ENCODE measurements at places on chromosomes 1 and 21.

DNA sequence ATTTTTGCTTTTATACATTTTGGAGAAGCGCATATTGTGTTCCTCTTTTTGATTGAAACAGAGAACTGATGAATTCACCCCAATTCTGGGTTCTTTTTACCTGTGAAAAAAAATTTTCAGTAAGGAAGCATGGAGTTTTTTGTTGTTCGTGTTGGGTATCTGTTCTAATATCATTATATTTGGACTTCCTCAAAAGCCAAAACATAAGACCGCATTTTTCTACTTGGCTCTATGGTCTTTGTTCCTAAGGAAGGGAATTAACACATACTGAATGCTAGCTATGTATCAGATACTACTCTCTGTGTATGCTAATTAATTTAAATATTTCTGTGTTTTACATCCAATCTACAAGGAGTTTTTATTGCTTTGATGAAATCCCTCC is 12.9 kb downstream of the EPB41 start:
- DNase-seq = no peak

DNA sequence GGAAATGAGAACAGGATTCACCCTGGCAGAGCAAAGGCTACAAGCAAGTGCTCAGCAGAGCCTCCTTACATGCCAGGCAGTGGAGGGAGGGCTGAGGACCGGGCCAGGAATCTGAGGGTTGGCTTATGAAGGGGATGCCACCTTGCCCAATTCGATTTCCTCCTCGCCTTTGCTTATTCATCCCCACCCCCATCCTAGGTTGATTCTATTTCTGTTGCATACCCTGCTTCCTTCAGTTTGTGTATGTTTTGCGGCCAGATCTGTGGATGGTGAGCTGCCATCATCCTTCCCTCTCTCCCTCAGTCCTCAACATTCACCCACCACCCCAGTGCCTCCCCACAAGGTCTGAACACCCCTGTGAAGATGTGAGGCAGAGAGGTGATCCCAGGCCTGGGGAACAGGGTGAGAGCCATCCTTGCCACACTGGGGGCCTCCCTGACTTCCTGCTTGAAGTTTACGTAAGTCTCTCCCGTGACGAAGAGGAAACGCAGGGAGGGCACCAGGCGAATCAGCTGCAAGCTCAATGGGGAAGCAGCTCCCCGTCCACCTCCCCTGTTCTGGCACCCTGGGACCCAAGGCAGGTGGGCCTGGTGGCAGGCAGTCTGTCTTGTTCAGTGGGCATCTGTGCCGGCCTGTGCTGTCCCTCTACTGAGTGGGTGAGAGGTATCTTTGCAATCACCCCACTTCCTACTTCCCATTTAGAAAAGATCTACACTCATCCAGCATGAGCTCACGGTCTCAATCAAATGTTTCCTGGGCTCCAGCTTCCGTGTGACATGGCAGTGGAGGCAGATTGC is 50.6 kb upstream of the CNTN2 start:
- no peak for DNase-seq

DNA sequence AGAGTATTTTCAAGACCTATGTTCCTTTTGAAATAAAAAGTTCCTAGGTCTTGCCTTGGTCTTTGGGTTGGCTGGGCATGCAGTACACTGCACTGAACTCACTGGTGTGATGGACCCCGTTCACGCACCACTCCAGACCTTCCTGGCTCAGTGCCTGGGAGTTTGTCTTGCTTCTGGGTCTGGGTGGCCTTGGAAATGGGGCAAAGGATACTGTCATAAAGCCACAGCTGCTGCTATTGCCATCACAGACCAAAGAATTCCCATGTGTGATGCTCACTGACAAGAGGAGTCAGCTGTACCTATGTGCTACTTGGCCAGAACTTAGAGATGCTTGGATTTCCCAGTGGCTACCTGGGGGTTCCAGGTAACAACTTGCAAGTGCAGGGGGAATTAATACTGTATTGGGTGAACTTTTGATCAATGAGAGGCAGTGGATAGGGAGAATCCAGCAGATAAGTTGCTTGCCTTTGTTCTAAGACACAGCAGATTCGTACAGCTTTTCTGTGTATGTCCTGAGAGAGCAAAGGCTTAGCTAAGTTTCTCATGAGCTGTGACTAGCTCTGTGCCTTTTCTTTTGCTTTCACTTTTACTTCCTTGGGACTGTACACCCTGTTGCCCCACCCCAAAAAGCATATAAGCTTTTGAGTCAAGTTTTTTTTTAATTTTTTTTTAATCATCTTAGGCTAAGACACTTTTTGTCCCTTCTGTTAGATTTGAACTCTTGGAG is 115.3 kb downstream of the RUNX1 start:
- no peak for DNase-seq

DNA sequence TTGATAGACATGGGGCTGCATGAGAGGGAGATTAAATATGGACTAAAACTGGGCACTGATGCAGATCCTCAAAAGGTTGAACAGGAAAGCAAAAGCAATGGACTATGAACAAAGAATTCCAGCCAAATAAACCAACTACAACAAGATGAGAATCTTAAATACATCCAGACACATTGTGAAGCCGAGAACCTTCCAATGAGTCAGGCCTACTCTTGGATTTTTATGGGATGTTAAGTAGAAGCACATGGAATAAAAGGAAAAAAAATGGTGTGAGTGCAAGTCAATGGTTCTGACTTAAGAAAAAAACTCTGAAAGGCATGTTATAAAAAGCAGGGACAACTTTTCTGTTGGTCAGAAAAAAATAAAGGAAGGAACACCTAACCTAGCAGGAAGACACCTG is 227.2 kb downstream of the DPYD start:
- no peak for DNase-seq

- DNase-seq = peak; percentile 14
These were observed 164.8 kb downstream of the USP25 start for GRCh38 chr21:15894596-15894995.

GRCh38 chr1:112817555-112818373 is 102.6 kb upstream of the PPM1J start:
- DNase-seq = no peak

GRCh38 chr1:170594066-170594626 is 62.2 kb downstream of the GORAB start:
- no peak for DNase-seq

DNA sequence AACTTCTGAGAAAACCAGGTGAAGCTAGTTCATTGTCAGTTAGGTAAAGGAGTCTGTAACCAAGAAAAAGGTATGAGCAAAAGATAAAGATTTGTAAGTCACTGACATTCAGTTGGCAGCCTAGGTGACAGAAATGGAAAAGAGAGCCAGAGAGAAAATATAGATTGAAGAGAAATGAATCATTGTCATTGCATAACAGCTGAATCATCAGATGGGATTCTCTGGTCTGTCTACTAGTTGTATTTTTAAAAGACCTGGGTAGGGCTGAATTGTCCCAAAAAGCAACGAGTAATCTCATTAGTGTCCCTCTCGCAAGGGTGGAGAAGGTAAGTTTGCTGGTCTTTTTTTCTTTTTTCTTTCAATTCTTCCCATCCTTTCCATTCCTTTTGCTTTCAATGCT is 36.6 kb downstream of the PTGS2 start:
- no peak for DNase-seq

DNA sequence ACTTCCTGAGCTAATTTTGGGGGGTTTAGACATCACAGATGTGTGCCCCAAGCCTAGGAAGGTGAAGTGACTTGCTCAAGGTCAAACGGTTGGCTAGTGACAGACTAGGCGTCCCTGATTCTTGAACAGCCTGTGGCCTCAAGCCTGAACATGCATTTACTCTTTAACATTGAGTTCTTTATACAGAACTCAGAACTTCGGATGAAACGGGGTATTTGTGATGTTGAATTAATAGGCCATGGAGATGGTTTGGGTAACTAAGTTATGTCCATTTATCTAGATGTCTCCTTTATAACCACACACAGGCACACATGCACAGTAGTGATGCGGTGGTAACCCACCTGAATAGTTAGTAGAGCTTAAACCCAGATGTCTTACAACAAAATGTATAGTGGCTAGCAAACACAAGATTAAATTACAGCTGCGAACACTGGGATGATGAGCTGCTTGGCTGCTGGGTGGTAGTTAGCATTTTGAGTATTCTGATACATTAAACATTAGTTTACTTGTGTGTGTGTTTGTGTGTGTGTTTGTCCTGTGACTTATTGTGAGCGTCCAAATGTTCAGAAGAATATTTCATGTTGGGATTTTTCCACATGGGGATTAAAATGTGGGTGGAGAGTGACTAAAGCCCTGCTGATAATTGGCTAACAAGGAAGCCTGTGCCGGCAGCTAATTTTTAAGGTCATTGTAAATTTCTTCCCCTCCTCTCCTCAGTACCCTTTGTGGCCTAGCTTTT is 2.3 kb downstream of the ATP1A1 start:
- no peak for DNase-seq

All from NCI-H1092 treated with DMSO at 0.1 percent for 48 hours (cell line).